Activated T-cell treated with anti-CD3 and anti-CD28 coated beads, Interleukin-2, amount 50 U/mL, for 72 hours (primary cell): ENCODE measurements at places on chromosomes 13 and 19. TPM values are rescaled to one million over a fixed set of nuclear protein-coding genes. Genes with fewer than 3 reads are reported as not detected.
A peak's percentile ranks its signal among the peaks of the same experiment; 100 is the strongest.

Gene DIAPH3
- 30.8 TPM for total RNA-seq

Gene BBC3
- 41.4 TPM for total RNA-seq

Gene SHKBP1
- 152 TPM for total RNA-seq

Gene C19orf85
- total RNA-seq: not detected

Gene SIGLEC5
- total RNA-seq: not detected

Gene ATP1A3
- 4.3 TPM for total RNA-seq

Gene KLK2
- 0.63 TPM for total RNA-seq

Gene DAND5
- total RNA-seq: 0.12 TPM

Gene ERCC5
- 84.7 TPM for total RNA-seq

Gene ERICH6B
- not detected for total RNA-seq

- DNase-seq: no peak
- H3K27ac ChIP-seq: no peak overlapping the region
- H3K4me1 ChIP-seq: no peaks in the 10 kb centered on the region
- H3K4me3 ChIP-seq: no peak overlapping the region
- H3K27me3 ChIP-seq: no peaks in the 10 kb centered on the region
Measured at GRCh38 chr19:56663931-56664500, 7.5 kb downstream of the ZNF835 start.

DNA sequence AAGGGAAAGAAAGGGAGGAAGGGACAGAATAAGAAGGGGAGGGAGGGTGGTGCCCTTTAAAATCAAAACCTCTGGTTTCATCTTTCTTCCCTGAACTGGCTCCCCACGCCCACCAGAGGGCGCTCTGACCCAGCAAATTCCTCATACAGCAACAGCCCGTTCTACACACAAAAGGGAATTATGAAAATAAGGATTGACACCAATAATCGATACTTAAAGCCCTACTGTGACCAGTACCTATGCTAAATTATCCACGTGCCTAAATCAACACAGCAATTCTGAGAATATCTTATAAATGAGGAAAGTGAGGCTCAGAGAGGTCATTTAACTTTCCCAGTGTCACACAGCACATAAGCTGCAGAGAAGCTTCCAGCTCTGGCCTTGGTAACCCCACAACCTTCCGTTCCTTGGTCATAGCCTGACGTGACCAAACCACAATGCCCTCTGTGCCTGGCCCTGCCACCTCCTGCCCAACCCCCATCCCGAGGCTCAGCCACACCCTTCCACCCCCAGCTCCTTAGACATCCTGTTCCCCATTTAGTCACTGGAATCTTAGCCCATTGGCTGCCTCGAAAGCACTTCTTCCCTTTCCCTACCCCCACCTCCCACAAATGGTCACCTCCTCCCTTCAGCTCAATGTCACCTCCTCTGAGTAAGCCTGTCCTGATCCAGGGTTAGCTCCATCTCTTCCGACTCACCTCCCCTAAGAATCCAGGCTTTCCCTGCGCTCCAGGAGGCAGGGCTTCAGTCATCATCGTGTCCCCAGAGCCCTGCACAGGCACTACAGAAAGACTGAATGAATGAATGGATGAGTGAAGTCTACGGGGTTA lies 34.2 kb upstream of the PNMA8B start:
- H3K36me3 ChIP-seq: peaks cover 2% of the 10 kb centered on the region
- no peaks in the 10 kb centered on the region for H3K27me3 ChIP-seq
- H3K27ac ChIP-seq: no peak overlapping the region
- no peak overlapping the region for H3K4me3 ChIP-seq

DNA sequence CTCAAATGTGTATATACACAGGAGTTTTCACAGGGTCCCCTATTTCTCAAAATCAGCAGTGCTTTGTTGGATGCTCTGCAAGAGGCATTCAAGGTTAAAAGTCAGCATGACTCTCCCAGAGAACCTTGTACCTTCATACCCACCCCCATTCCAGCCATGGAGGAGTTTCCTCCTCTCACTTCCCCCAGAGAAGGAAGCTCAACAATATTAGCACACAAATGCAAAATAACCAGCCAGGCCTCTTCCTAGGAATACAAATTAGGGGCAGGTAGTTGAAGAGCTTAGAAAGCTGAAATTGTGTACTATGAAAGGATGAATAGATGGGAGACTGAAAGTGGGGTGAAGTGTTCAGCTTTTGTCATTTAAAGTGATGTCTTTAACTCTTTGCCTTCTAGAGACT lies 43.8 kb downstream of the SPRY2 start:
- H3K4me1 ChIP-seq: no peaks in the 10 kb centered on the region
- no peak for DNase-seq
- no peaks in the 10 kb centered on the region for H3K27me3 ChIP-seq
- H3K27ac ChIP-seq: no peak overlapping the region
- no peaks in the 10 kb centered on the region for H3K36me3 ChIP-seq

- H3K36me3 ChIP-seq: peaks cover 12% of the 10 kb centered on the region
- no peak overlapping the region for H3K4me3 ChIP-seq
- no peaks in the 10 kb centered on the region for H3K4me1 ChIP-seq
- H3K27me3 ChIP-seq: no peaks in the 10 kb centered on the region
- DNase-seq: no peak
Measured at GRCh38 chr13:34970961-34971360, 28.9 kb downstream of the NBEA start.

- H3K36me3 ChIP-seq: no peaks in the 10 kb centered on the region
- peak overlapping the region; percentile 74 for H3K27ac ChIP-seq
- DNase-seq: no peak
- H3K4me3 ChIP-seq: peak overlapping the region; percentile 92
Measured at GRCh38 chr13:29936051-29936813, 85.8 kb upstream of the UBL3 start.

GRCh38 chr13:112690283-112690929 lies 568 bp downstream of the ATP11A start:
- H3K27me3 ChIP-seq: no peaks in the 10 kb centered on the region
- peak; percentile 40 for DNase-seq
- H3K4me1 ChIP-seq: peaks cover 47% of the 10 kb centered on the region
- peak overlapping the region; percentile 92 for H3K27ac ChIP-seq
- peak overlapping the region; percentile 83 for H3K4me3 ChIP-seq

- H3K27ac ChIP-seq: peak overlapping the region; percentile 62
- H3K27me3 ChIP-seq: no peaks in the 10 kb centered on the region
- peaks cover 31% of the 10 kb centered on the region for H3K4me1 ChIP-seq
Measured at GRCh38 chr19:23771761-23772674, 13.3 kb upstream of the ZNF681 start.

GRCh38 chr19:17765069-17765618 lies 13.9 kb downstream of the FCHO1 start:
- H3K27me3 ChIP-seq: no peaks in the 10 kb centered on the region
- peak overlapping the region; percentile 43 for H3K27ac ChIP-seq
- H3K36me3 ChIP-seq: peaks cover 34% of the 10 kb centered on the region
- peaks cover 2% of the 10 kb centered on the region for H3K4me1 ChIP-seq
- no peak overlapping the region for H3K4me3 ChIP-seq

DNA sequence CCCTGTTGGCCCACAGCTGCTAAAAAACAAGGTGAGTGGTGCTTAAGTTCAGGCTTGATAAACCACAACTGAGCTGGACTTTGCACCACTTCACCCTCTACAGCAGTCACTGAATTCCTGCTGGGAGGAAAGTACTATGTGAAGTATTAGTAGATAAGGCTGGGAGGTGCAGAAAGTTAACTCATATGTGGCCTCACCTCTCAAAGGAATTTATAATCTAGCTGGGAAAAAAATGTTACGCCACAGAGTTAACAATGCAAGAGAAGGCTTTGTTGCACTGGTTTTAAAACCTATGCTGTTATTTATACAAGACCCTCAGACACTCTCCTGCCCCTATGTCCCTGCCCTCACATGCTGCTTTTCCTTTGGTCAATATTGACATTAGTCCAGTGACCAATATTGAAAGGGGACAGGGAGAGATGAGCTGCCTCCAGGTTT lies 60.9 kb downstream of the LIG4 start:
- H3K27ac ChIP-seq: no peak overlapping the region
- no peak for DNase-seq
- H3K36me3 ChIP-seq: no peaks in the 10 kb centered on the region
- peaks cover 6% of the 10 kb centered on the region for H3K27me3 ChIP-seq

- DNase-seq: no peak
- H3K27ac ChIP-seq: no peak overlapping the region
- H3K4me3 ChIP-seq: no peak overlapping the region
- no peaks in the 10 kb centered on the region for H3K27me3 ChIP-seq
Measured at GRCh38 chr13:77979721-77980385, 61.2 kb upstream of the EDNRB start.

- H3K27ac ChIP-seq: no peak overlapping the region
- peaks cover 7% of the 10 kb centered on the region for H3K4me1 ChIP-seq
- peaks cover 1% of the 10 kb centered on the region for H3K36me3 ChIP-seq
- DNase-seq: no peak
- peaks cover 62% of the 10 kb centered on the region for H3K27me3 ChIP-seq
Measured at GRCh38 chr13:50162001-50162400, 146.8 kb downstream of the KCNRG start.

DNA sequence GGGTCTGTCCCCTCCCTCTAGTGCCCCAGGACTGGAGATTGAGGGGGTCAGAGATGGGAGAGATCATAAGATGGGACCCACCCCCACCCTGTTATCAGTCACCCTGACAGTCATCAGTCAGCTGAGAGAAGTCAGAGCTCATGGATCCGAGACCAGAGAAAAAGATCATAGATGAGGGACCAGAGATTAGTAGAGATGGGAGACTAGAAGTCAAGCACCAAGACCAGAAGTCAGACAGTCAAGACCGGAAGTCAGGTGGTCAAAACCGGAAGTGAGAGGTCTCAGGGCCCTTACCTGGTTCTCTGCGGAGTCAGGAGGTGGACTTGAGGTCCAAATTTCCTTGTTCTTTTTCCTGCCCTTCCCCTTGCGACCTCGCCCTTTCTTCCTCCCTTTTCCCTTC lies 7.0 kb downstream of the COL5A3 start:
- peaks cover 27% of the 10 kb centered on the region for H3K4me1 ChIP-seq
- no peak overlapping the region for H3K27ac ChIP-seq
- DNase-seq: no peak

DNA sequence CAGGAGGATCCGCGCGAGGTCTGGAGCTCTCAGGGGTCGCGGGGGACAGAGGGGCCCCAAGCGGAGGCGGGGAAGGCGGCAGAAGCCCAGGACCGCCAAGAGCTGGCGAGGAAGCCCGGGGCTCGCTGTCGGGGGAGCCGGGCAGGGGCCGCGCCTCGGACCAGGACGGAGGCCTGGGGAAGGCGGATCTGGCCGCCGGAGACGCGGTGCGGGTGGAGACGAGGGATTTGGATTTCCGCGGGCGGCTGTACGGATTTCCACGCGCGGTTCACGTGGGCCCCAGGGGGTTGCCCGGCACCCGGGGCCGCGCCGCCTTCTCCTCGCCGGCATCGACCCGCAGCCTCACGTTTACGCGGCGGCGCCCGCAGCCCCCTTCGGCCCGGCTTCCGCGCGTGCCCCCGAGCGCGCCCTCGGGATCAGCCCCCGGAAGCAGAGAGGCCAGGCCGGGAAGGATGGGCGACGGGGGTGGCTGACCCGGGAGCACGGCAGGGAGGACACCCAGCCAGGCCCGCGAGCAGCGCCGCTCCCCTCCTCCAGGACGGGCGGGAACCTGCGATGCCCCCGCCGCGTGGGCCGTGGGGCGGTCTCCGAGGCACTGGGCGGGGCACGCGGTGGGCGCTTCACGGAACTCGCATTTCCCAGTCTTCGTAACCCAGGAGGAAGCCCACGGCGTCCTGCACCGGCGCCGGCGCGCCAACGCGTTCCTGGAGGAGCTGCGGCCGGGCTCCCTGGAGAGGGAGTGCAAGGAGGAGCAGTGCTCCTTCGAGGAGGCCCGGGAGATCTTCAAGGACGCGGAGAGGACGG lies 4.7 kb downstream of the F7 start:
- H3K4me1 ChIP-seq: no peaks in the 10 kb centered on the region
- no peaks in the 10 kb centered on the region for H3K27me3 ChIP-seq
- no peak overlapping the region for H3K4me3 ChIP-seq
- H3K36me3 ChIP-seq: peaks cover 4% of the 10 kb centered on the region

- H3K36me3 ChIP-seq: peaks cover 13% of the 10 kb centered on the region
- peaks cover 9% of the 10 kb centered on the region for H3K27me3 ChIP-seq
- H3K27ac ChIP-seq: peak overlapping the region; percentile 98
- H3K4me1 ChIP-seq: peaks cover 46% of the 10 kb centered on the region
- peak overlapping the region; percentile 99 for H3K4me3 ChIP-seq
- DNase-seq: peak; percentile 25
Measured at GRCh38 chr19:48900477-48901406, 630 bp downstream of the NUCB1 start.

DNA sequence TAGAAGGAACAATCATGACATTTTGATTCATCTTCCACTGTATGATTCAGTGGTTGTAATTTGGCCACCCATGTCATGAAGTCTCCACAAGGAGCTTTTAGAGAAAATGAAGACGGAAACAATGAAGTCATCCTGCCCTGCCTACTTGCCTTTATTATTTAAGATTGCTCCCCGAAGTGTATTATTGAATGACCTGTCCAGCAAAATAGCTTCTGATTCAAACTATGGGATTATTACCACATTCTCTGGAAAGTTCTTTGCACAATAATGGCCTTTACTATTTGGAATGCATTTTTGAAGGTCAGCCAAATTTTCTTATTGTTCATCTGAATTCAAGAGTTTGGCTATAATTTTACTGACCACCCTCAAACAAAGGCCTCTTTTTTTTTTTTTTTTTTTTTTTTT lies 77.8 kb upstream of the RFC3 start:
- no peaks in the 10 kb centered on the region for H3K27me3 ChIP-seq
- H3K4me1 ChIP-seq: peaks cover 18% of the 10 kb centered on the region
- H3K27ac ChIP-seq: no peak overlapping the region
- no peaks in the 10 kb centered on the region for H3K36me3 ChIP-seq

- peak within 1 kb of the TSS; percentile 97 for H3K27ac ChIP-seq
- H3K4me1 ChIP-seq: peaks cover 23% of the 10 kb centered on the region
Measured at GRCh38 chr19:52296773-52297600, at the start of gene ZNF480. Gene ZNF480 (plus strand): TSS chr19:52297169. CDS start chr19:52300413, 3,244 bp downstream.

DNA sequence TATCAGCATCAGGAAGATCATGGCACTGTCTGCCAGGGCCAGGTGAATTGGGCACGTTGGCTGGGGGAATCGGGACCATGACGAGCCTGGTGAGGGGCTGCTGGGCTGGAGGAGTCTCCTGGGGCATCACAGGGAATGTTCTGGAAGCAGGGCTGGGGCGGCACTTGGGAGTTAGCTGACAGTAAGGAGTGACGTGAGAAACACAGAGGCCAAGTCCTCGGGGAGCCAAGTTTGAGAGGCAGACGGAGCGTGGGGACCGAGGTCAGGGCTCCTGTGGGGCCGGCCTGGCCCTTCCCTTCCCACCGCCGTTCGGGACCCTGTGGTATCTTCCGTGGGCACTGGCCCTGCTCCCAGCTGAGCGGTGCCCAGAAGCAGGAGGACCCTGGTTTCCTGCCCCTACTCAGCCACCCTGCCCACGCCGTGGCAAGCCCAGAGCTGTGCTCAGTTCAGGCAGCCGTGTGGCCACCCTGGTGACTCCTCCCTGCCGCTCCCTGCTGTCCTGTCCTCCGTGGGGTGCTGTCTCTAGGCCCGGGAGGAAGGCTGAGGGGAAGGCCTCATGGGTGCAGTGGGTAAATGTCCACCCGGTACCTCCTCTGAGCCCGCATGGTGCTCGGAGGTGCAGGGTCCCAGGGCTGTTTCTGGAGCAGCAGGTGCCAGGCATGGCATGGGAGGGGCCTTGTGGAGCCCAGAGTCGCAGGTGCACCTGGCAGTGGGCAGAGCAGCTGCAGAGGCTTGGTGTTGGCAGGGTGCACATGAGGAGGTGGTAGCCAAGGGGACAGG lies 25.2 kb downstream of the CRTC1 start:
- no peaks in the 10 kb centered on the region for H3K27me3 ChIP-seq
- H3K36me3 ChIP-seq: no peaks in the 10 kb centered on the region
- no peak overlapping the region for H3K4me3 ChIP-seq
- DNase-seq: no peak
